ENCODE measurements at places on chromosomes 5 and 9. TPM values are rescaled to one million over a fixed set of nuclear protein-coding genes. Genes with fewer than 3 reads are reported as not detected.

Gene ITK
- total RNA-seq: 8.2 TPM

Gene ZBTB26
- 4.9 TPM for total RNA-seq

Gene FGFR4
- total RNA-seq: 2.8 TPM

DNA sequence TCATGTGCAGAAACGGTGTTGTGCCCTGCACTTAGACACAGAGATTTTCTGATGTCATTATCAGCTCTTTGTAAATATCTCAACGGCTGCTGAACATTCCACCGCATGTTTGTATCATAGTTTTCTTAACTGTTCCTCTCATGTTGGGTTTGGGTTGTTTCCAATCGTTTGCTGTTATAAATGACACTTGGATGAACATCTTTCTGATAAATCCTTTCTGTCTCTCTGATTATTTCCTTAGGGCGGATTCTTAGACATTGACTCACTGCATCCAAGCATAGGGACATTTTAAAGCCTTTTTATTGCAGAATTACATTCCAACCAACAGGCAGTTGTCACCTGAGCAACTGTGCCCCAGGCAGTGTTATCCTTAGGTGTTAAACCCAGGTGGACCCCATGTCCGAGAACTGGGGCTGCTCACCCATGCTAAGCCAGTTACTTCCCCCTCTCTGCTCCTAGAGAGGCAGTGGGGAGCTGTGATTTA lies 28.5 kb downstream of the COL5A1 start:
- no peak overlapping the region for H3K4me3 ChIP-seq
- H3K36me3 ChIP-seq: no peaks in the 10 kb centered on the region
- no peaks in the 10 kb centered on the region for H3K27me3 ChIP-seq
- H3K4me1 ChIP-seq: peaks cover 43% of the 10 kb centered on the region
- no peak overlapping the region for H3K27ac ChIP-seq

DNA sequence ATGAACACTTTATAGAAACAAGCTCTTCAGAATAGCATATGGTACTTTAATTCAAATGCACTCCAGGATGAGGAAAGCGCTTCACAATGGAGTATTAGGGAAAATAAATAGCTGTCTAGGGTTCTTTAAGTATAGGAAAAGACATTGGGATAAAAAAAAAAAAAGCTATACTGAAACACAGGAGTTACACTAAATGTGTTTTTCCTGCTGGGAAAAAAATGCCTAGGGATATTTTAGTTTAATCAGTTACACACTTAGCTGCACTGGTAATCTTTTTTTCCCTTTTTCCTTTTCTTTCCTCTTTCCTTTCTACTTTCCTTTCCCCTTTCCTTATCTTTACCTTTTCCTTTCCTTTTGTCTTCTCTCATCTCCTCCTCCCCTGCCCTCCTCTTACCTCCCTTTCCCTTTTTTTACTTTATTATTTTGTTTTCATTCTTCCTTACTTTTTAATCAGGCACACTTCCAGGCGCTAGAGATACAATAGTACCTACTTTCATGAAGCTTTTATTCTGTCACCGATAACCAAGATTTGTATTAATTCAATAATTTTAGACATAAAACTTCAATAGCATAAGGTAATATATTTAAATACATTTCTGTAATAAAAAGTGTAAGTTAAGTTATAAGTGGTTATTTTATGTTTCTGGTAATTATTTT lies 758.7 kb downstream of the CDH18 start:
- no peaks in the 10 kb centered on the region for H3K36me3 ChIP-seq
- no peak overlapping the region for H3K27ac ChIP-seq
- H3K27me3 ChIP-seq: no peaks in the 10 kb centered on the region
- no peak overlapping the region for H3K4me3 ChIP-seq
- no peaks in the 10 kb centered on the region for H3K4me1 ChIP-seq
- DNase-seq: no peak

GRCh38 chr5:127031147-127031862 lies 947 bp upstream of the MARCHF3 start:
- H3K4me1 ChIP-seq: no peaks in the 10 kb centered on the region
- no peaks in the 10 kb centered on the region for H3K36me3 ChIP-seq
- peak overlapping the region; percentile 94 for H3K27ac ChIP-seq

- peak overlapping the region; percentile 78 for H3K27ac ChIP-seq
- no peaks in the 10 kb centered on the region for H3K4me1 ChIP-seq
- DNase-seq: no peak
- peak overlapping the region; percentile 81 for H3K4me3 ChIP-seq
- no peaks in the 10 kb centered on the region for H3K27me3 ChIP-seq
Observed at GRCh38 chr9:21030389-21031035, 928 bp downstream of the HACD4 start.

All from thoracic aorta (tissue), 2 donors.